ENCODE measurements at places on chromosomes 1 and 21.

- H3K36me3 ChIP-seq = no peaks in the 10 kb centered on the region
- H3K27ac ChIP-seq = no peak overlapping the region
- H3K4me3 ChIP-seq = no peak overlapping the region
- H3K27me3 ChIP-seq = no peaks in the 10 kb centered on the region
- no peaks in the 10 kb centered on the region for H3K4me1 ChIP-seq
Measured at GRCh38 chr1:50139339-50140181, 30.8 kb downstream of the ELAVL4 start.

DNA sequence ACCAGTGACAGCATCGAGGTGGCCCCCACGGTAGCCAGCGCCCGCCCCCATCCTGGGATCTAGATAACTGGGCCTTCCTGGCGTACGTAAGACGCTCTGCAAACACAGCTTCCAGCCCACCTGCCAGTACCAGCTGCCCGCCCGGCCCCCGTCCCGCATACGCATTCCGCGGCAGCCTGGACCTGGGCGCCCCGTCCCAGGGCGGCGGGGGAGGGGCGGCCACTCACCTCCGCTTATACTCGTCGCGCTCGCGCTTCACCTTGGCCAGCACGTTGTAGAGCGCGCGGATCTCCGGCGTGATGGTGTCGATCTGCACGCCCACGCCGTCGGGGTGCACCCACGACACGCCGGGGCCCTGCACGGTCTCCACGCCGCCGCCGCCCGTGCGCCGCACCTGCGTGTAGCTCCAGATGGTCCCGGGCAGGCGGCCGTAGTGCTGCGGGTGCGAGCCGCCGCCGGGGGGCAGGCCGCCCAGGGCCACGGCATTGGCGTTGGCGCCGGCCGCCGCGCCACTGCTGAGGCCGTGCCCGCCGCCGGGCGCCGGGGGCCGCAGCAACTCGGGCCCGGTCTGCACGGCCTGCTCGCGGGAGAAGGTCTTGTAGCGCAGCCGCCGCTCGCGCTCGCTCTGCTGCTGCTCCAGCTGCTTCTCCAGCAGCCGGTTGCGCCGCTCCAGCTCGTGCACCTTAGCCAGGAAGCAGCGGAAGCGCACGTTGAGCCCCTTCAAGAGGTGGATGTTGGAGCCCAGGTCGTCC lies 859 bp downstream of the IFFO2 start:
- no peak for DNase-seq
- no peaks in the 10 kb centered on the region for H3K27me3 ChIP-seq
- H3K36me3 ChIP-seq = no peaks in the 10 kb centered on the region
- peak overlapping the region; percentile 84 for H3K27ac ChIP-seq

DNA sequence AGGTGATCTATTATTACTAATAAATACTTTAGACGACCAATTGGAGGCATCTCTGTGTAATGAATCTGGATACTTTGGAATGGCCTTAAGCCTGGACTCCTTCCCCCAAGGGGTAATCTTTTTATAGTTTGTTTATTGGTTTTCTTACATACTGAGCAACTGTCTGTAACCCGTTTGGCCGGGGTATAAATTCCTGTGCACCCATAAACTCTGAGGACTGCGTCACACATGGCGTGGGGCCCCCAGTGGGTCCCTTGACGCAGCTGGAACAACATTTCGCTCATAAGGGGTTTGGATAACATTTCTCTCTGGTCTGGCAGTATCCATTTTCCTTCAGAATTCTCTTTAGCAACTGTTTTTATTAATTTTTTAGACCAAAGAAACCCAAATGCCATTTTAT lies 26.5 kb downstream of the SCCPDH start:
- H3K27me3 ChIP-seq = no peaks in the 10 kb centered on the region
- H3K27ac ChIP-seq = no peak overlapping the region
- DNase-seq = no peak
- H3K4me1 ChIP-seq = peaks cover 5% of the 10 kb centered on the region
- H3K4me3 ChIP-seq = no peak overlapping the region
- H3K36me3 ChIP-seq = no peaks in the 10 kb centered on the region

DNA sequence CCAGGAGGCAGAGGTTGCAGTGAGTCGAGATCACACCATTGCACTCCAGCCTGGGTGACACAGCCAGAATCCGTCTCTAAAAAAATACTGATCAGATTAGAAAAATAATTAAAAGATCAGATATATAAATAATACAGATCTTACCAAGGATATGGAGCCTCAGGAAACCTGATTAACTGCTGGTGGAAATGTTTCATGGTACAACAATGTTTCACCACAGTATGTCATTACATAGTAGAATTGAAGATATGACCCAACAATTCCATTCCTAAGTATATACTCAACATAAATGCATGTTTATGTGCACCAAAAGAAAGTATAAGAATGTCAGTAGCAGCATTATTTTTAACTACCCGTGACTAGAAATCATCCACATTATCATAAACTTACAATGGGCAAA lies 41.7 kb downstream of the CD53 start:
- H3K4me1 ChIP-seq = no peaks in the 10 kb centered on the region
- H3K36me3 ChIP-seq = no peaks in the 10 kb centered on the region
- H3K27ac ChIP-seq = no peak overlapping the region
- H3K4me3 ChIP-seq = no peak overlapping the region
- no peak for DNase-seq

DNA sequence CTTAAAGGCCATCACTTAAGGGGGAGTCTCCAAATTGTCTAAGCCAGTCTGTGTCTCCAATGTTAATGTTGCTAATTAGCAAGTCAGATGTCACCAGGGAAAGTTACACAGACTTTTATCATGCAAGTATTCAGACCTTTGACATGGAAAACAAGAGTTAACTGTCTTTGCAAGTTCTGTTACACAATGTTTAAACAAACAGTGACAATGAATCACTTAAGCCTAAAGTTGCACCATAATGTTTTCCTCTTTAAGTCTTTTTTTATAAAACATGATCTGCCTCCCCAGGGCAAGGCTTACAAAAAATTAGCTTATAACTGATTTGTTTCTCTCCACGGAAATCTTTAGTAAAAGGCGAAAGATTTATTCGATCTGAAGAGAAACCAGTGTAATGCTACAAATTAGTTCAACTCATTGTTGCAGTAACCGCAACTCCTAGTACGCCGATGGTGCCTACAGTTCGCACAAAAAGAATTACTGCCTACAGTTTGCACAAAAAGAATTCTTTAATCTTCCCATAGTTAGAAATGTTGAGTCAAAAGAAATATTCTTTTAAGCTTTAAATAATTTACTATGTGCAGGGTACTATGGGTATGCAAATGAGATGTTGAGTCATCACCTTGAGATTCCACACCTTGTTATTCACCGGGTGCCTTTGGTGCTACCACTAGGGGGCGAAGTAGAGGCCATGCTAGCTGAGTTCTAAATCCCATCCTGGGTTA lies 45.3 kb downstream of the HHAT start:
- no peaks in the 10 kb centered on the region for H3K27me3 ChIP-seq
- H3K27ac ChIP-seq = peak overlapping the region; percentile 43
- H3K4me3 ChIP-seq = no peak overlapping the region
- H3K4me1 ChIP-seq = no peaks in the 10 kb centered on the region

GRCh38 chr1:5312293-5312674 lies 657.9 kb downstream of the AJAP1 start:
- H3K4me3 ChIP-seq = no peak overlapping the region
- H3K27me3 ChIP-seq = no peaks in the 10 kb centered on the region
- no peak for DNase-seq
- H3K36me3 ChIP-seq = no peaks in the 10 kb centered on the region

DNA sequence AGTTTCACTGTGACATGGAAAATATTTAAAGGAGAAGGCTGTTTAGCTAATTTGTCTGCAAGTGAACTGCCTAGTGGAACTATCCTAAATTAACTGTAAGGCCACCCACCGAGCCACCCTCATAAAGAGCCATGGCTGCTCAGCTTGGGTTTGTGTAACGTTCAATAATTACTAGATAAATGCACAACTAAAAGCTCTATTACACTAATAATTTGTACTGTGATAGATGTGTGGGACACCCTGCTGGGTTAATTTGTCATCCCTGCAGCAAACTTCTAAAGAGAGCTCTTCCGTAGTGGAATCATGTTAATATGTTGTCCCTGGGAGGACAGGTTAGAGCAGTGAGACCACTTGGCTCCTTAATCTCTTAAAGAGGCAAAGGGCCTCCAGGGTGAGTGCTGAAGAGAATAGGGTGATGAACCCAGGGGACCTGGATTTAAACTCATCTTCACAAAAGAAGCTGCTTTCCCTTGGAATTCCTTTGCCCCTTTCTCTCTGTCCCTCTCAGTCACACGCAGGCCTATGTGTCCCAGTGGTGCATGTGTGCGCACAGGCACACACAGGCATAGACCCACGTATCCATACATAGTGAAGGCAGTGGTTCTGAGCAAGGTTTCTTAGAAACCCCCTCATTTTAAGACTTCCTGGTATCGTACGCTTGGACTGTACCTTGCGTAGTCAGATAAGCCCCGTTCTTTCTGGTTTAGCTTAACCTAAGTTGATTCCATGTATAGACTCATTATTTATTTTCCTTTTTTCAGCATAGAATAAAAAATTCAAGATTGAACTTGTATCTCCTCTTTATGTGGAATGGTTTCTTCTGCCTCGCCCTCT lies 310.3 kb downstream of the NFIA start:
- peaks cover 9% of the 10 kb centered on the region for H3K4me1 ChIP-seq
- H3K36me3 ChIP-seq = no peaks in the 10 kb centered on the region
- H3K4me3 ChIP-seq = no peak overlapping the region
- no peak for DNase-seq
- H3K27ac ChIP-seq = peak overlapping the region; percentile 23
- H3K27me3 ChIP-seq = no peaks in the 10 kb centered on the region

- H3K4me1 ChIP-seq = peaks cover 29% of the 10 kb centered on the region
- H3K27me3 ChIP-seq = no peaks in the 10 kb centered on the region
- no peak overlapping the region for H3K27ac ChIP-seq
- no peak for DNase-seq
Measured at GRCh38 chr1:183236158-183236725, 50.2 kb downstream of the LAMC2 start.

DNA sequence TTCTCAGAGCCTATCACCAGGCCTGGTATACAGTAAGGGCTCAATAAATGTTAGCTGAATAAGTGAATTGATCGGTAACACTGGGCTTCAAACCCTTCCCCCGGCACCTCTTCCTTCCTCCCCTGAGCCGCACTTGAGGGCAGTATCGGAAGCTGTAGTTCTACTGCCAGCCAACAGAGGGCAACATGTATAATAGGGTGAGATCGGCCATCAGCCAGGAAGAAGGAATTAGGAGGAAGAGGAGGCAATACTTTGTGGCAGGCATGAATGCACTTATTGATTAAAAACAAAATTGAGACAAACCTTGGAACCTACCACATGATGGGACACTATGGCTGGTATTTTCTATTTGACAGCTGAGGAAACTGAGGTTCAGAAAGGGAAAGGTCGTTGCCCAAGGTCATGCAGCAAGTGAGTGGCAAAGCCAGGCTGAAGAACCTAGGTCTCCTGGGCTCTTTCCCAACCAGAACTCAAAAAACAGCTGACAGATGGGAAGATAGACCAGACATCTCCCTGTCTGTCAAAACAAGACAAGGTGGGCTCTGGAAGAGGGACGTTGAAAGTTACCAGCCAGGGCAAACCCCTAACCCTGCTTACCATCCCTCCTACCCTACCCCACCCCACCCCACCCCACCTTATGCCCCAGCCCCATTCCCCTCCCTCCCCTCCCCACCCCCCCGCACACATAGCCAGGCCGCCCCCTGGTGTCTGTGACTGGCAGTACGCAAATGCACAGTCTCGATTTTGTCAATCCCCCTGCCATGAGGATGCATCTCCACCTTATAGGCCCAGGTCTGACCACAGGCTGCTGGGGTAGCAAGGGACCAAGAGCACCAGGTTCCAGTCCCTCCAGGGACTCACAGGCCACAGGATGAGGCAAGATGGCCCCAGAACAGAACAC lies 107.3 kb upstream of the RUNX3 start:
- no peaks in the 10 kb centered on the region for H3K36me3 ChIP-seq
- H3K4me3 ChIP-seq = no peak overlapping the region
- H3K27ac ChIP-seq = no peak overlapping the region
- H3K27me3 ChIP-seq = no peaks in the 10 kb centered on the region
- DNase-seq = no peak

DNA sequence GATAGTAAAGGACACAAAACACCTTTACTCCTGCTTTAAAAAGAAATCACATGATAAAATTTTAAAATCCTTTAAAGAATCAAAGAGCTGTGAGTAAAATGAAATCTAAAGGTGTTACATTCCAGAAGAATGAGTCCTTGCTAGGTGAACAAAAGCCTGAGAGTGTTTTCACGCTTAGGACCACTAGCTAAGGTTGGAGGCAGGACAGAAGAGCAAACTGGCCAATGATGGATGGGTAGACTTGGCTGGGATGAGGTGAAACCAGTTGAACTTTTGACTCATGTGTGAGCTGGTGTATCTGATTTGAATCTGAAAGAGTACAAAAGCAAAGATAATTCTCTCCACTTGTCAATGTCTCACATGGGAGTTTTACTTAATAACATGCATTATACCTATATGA lies 35.1 kb downstream of the CATSPERE start:
- DNase-seq = no peak
- no peaks in the 10 kb centered on the region for H3K4me1 ChIP-seq
- H3K27me3 ChIP-seq = no peaks in the 10 kb centered on the region
- no peaks in the 10 kb centered on the region for H3K36me3 ChIP-seq
- H3K4me3 ChIP-seq = no peak overlapping the region

DNA sequence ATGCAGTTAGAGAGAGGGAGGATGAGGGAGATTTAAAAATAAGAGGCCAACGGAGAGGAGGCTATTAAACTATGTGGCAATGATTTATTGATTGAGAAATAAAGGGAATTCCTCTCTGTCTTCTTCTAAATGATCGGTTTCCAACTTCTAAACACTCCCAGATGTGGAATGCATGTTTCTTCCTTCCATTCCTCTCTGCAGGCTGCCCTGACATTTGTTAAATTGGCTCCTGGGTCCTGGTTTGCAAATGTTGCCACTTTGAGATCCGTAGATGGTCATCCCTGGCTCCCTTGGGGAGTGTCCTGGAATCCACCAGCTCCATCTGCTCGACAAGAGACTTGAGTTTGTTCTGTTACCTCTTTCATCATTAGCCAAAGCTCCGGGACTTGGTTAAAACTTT lies 10.3 kb upstream of the C1orf198 start:
- H3K36me3 ChIP-seq = no peaks in the 10 kb centered on the region
- no peaks in the 10 kb centered on the region for H3K27me3 ChIP-seq
- DNase-seq = peak; percentile 66
- H3K4me3 ChIP-seq = no peak overlapping the region

- no peak overlapping the region for H3K4me3 ChIP-seq
- no peaks in the 10 kb centered on the region for H3K36me3 ChIP-seq
- H3K4me1 ChIP-seq = peaks cover 32% of the 10 kb centered on the region
- no peak for DNase-seq
- H3K27me3 ChIP-seq = no peaks in the 10 kb centered on the region
Measured at GRCh38 chr1:232457595-232457994, 172.3 kb downstream of the SIPA1L2 start.

DNA sequence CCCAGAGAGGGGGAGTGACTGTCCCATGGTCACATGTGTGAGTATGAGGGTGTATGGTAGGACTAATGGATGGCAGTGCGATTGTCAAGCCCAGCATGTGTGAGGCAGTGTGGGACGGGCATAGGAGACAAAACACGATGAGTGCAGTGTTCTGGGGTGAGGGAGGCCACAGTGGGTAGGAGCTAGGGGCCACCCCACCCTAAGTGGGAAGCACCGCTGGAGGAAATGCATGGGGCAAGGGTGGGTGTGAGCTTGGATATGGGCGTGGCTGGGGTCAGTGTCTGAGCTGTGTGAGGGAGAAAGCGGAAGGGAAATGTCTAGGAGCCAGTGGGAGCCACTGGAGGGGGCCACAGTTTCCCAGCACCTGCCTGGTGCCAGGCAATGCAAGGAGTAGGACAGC lies 56.5 kb downstream of the FOXO6 start:
- H3K36me3 ChIP-seq = no peaks in the 10 kb centered on the region
- H3K4me1 ChIP-seq = no peaks in the 10 kb centered on the region
- DNase-seq = no peak
- H3K27ac ChIP-seq = no peak overlapping the region
- H3K27me3 ChIP-seq = no peaks in the 10 kb centered on the region

Measured in tibial nerve (tissue), 4 donors.